ENCODE measurements at places on chromosomes 6 and 20. TPM values are rescaled to one million over a fixed set of nuclear protein-coding genes. Genes with fewer than 3 reads are reported as not detected.

NOX3 gene
- not detected for total RNA-seq

RAD21L1 gene
- not detected for total RNA-seq

TGM2 gene
- 58.6 TPM for total RNA-seq

GRM4 gene
- total RNA-seq: under 0.01 TPM

BCKDHB gene
- total RNA-seq: 6.2 TPM

DNA sequence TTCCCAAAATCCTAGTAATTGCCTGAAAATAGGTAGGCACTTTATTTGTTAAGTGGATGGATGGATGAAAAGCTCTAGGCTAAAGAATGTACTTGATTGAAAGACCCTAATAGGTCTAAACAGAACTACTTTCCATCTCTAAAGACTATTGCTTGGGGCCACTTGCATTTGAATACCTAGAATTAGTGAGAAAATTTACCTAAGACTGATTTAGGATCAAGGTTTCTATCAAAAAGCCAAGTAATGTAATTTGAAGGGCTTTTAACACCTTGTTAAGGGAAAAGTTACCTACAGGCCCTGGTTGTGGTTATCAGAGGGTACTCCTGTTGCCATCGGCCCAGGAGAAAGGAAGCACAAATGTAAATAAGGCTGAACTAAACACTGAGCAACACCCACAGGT, 580.7 kb downstream of the LMBRD1 start:
- no peaks in the 10 kb centered on the region for H3K36me3 ChIP-seq
- no peaks in the 10 kb centered on the region for H3K27me3 ChIP-seq
- H3K27ac ChIP-seq: no peak overlapping the region

DNA sequence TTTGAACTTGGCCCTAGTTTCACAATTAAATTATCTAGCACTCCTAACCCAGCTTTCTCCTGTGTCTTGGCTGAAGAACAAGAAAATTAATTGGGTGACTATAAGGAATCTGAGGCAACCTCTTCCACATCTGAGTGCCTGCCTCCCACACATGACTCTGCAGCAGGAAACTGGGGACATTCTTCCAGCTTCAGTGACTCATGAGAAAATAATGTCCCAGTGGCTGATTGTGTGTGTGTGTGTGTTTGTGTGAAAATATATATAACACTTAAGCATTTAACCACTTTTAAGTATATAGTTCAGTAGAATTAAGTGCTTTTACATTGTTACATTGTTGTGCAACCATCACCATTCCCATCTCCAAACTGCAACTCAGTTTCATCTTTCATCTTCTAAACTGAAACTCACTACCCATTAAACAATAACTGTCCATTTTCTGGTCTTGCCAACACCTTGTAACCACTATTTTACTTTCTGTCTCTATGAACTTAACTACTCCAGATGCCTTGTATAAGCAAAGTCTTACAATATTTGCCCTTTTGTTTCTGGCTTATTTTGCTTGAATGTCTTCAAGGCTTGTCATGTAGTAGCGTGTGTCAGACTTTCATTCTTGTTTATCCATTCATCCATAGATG, 8.7 kb downstream of the TRIM38 start:
- H3K4me1 ChIP-seq: peaks cover 12% of the 10 kb centered on the region
- peak overlapping the region; percentile 67 for H3K27ac ChIP-seq
- peak; percentile 95 for DNase-seq

DNA sequence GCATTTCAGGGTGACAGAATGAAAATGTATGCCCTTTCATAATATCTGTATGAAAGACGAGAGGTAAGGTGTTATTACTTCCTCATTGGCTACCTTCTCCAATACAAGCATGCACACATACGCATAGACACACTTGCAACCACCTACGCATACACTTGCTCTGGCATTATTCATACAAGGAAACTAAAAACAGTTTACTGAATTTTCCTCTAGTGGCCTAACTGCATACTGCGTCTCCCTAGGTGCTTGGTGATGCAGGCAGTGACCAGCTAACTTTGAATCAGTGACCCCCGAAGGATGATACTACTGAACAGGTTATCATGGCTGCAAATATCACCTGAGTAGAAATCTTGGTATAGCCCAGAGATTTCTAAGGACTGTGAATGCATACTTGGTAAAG, 593.1 kb downstream of the PKHD1 start:
- H3K36me3 ChIP-seq: no peaks in the 10 kb centered on the region
- H3K4me3 ChIP-seq: no peak overlapping the region
- H3K4me1 ChIP-seq: no peaks in the 10 kb centered on the region
- H3K27me3 ChIP-seq: no peaks in the 10 kb centered on the region
- H3K27ac ChIP-seq: no peak overlapping the region

- peak; percentile 90 for DNase-seq
- no peaks in the 10 kb centered on the region for H3K27me3 ChIP-seq
- H3K27ac ChIP-seq: no peak overlapping the region
- no peaks in the 10 kb centered on the region for H3K4me1 ChIP-seq
Observed at GRCh38 chr6:12324099-12324498, 33.9 kb downstream of the EDN1 start.

DNA sequence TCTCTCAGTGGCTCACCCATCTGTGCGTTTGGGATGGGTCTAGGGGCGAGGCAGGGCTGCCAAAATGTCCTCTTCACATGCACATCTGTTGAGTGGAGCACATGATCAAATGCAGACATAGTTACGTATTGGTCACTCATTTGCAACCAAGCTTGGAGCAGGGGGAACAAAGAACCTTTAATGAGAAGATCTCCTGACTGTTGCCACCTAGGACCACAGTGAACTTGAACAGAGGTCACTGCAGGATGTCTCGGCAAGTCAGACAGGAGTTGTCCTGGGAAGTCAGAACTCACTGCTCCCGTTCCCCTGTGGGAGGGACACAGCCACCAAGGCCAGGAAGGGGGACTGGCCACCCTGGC, 73.4 kb downstream of the SSR1 start:
- no peak for DNase-seq
- no peak overlapping the region for H3K4me3 ChIP-seq
- H3K27me3 ChIP-seq: no peaks in the 10 kb centered on the region
- H3K4me1 ChIP-seq: peaks cover 3% of the 10 kb centered on the region
- H3K36me3 ChIP-seq: peaks cover 9% of the 10 kb centered on the region

GRCh38 chr6:20952699-20953474, 418.6 kb downstream of the CDKAL1 start:
- H3K4me3 ChIP-seq: no peak overlapping the region
- H3K36me3 ChIP-seq: no peaks in the 10 kb centered on the region
- no peaks in the 10 kb centered on the region for H3K4me1 ChIP-seq
- peak; percentile 38 for DNase-seq
- H3K27ac ChIP-seq: no peak overlapping the region
- no peaks in the 10 kb centered on the region for H3K27me3 ChIP-seq

- no peaks in the 10 kb centered on the region for H3K4me1 ChIP-seq
- DNase-seq: no peak
- H3K4me3 ChIP-seq: peak overlapping the region; percentile 90
- no peaks in the 10 kb centered on the region for H3K27me3 ChIP-seq
Observed at GRCh38 chr6:27178860-27179259, 68.6 kb upstream of the PRSS16 start.

DNA sequence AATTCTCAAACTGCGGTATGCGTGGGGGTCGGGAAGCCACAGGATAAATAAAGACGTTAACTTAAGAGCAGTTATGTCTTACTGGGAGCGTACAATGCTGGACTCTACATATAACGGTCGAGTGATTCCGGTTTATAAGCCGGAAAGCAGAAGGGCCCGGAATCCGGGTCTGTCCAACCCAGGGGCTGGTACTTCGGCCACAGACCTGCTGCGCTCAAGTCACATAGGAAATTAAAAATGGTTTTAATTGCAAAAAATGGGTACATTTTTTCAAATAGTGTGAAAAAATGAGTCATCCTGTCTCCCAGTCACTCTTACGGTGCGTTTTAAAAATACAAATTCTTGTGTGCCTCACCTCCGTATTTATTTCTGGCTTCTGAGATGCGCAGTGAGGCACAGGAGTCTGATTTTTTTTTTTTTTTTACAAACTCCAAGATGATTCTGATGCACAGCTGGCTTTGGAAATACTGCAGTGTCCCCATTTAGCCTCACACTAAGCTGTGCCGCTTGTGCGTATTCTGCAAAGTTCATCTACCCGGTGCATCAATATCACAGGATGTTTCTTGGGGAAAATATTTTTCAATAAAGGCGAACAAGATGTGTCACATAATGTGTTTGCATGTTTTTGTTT, 1.0 kb downstream of the PCIF1 start:
- no peaks in the 10 kb centered on the region for H3K27me3 ChIP-seq
- H3K36me3 ChIP-seq: peaks cover 15% of the 10 kb centered on the region
- H3K27ac ChIP-seq: peak overlapping the region; percentile 82

DNA sequence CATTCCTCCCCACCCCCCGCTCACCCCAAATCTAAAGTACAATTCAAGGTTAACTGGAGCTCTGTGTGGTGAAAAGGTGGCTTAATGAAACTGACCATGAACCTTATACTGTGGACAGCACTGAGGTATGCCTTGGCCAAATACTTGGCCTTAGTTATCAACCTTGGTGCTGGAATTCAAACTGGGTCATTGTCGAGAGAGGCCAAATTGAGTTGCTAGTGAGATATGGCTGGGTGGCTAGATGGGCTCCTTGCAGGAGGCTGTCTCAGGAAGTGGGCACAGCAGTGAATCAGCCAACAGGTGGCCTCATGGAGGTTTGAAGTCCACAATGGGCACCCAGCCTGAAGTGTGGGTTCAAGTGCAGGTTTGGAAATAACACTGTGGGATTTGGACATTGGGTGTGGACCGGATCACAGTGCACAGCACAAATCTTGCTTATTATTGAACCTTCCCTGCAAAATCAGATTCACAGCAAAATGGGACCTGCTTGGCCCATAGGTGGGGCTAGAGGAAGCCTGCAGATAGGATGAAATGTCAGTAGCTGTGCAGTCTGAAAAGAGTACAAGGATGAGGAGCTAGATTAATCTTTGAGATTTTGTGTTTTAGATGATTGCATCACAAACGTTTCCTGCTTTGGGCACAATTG, 5.6 kb upstream of the BTBD3 start:
- H3K27ac ChIP-seq: no peak overlapping the region
- H3K4me3 ChIP-seq: no peak overlapping the region
- no peak for DNase-seq

- H3K4me3 ChIP-seq: no peak overlapping the region
- DNase-seq: no peak
- no peaks in the 10 kb centered on the region for H3K4me1 ChIP-seq
Observed at GRCh38 chr20:21821358-21821757, 115.9 kb downstream of the PAX1 start.

- no peak overlapping the region for H3K27ac ChIP-seq
- no peaks in the 10 kb centered on the region for H3K36me3 ChIP-seq
- no peaks in the 10 kb centered on the region for H3K27me3 ChIP-seq
- no peaks in the 10 kb centered on the region for H3K4me1 ChIP-seq
Observed at GRCh38 chr6:47267301-47267700, 42.4 kb downstream of the TNFRSF21 start.

DNA sequence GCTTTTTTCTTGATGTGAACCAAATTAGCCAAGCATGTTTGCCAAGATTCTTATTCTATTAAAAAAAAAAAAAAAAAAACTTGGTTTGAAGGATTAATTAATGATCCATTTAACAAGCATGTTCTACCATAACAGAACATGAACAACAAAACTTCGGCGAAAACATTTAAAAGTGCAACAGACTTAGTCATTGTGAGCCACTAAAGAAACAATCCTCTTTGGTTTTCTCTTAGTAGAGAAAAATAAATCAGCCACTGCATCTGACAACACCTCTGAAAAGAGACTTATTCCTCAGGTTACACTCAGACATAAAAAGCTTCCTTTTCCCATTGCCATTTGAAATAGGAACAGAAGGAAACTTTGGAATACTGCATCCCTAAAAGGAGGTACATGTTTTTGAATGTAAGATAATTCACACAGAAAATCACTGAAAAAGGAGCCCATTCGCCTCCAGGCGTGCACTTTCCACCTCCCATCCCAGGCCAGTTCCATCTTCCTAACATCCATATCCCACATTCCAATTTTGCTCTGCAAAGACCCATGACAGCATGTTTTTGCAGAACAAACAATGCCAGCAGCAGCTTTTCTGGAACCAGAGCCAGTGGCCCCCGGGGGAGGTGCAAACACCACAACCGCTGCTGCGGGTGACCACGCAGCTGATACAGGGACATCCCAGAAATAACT, 79.5 kb downstream of the ZMYND8 start:
- peak; percentile 87 for DNase-seq
- no peak overlapping the region for H3K4me3 ChIP-seq
- H3K36me3 ChIP-seq: peaks cover 13% of the 10 kb centered on the region
- no peaks in the 10 kb centered on the region for H3K27me3 ChIP-seq

DNA sequence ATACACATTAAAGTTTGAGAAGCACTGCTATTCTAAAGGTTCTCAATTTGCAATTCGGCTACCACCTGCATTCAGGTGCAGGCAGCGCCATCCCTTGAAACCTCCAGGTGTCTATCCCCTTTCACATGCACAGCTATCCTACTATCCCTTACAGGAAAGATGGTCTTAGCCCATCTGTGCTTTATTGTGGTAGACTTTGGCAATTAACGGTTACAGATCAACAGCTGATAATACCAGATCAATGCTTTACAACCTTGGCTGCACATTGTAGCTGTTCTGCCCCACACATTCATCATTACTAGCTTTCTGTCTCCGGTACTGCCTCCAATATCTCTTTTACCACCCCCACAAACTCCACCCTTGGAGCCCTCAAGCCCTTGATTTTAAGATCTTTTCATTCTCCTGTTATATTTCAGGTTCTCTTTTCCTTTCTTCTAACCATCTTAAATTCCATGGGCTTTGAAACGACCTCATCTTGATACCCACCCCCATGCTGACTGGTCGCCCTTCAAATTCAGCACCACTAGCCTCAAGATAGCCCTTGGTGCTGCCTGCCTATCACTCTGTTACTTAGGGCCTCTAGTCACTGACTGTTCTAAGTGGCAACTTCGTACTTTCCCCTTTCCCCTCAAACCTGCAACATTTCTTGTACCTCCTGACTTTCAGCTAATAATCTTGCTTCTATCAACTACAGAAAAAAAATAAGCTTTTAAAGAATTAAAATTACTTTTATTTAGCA, 50.8 kb downstream of the SPTLC3 start:
- no peak overlapping the region for H3K4me3 ChIP-seq
- H3K27ac ChIP-seq: no peak overlapping the region
- DNase-seq: no peak

- no peak overlapping the region for H3K27ac ChIP-seq
- peak; percentile 35 for DNase-seq
- no peaks in the 10 kb centered on the region for H3K27me3 ChIP-seq
Observed at GRCh38 chr6:143058987-143059386, 1.7 kb upstream of the AIG1 start.

GRCh38 chr20:9186396-9186795, 117.5 kb downstream of the PLCB4 start:
- H3K36me3 ChIP-seq: no peaks in the 10 kb centered on the region
- H3K4me1 ChIP-seq: no peaks in the 10 kb centered on the region
- H3K27ac ChIP-seq: no peak overlapping the region
- DNase-seq: no peak
- H3K4me3 ChIP-seq: no peak overlapping the region
